HL-60 (cell line): ENCODE measurements at places on chromosomes 16 and 17.

DNA sequence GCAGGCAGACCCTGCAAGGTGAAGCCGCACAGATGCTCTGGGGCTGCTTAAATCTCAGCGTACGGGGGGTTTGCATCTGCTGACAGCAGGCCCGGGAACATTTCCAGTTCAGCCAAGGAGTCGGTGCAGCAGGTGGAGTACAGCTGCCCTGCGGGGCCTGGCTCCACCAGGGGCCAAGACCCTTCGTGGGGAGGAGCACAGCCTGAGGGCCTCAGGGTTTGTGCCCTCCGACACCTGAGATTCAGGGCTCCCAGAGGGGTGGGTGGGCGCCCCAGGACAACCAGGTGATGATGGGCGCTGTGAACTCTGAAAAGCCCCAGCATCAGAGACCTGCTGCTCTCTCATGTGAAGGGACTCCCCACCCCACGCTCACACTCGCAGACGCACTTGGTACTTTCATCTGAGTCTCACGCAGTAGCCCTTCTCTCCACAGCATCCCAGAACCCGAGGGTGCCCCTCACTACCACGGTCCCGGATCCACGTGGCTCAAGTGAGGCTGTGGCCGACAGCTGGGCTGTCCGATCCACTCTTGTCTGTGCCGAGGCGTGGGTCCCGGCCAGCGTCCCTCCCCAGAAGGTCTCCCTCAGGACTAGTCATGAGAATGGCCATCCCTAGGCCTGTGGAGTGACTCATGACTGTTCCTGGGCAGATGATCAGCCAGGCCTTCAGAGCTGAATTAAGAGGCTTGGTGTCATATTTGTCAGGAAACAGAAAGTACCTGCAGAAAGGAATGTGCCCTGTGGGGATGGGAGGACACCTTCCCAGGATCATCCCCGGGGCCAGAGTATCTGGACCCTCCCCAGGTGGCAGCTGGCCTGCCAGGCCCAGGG lies 29.6 kb downstream of the ACSF3 start:
- DNase-seq = no peak

- DNase-seq = no peak
Measured at GRCh38 chr16:85680352-85680944, 8.3 kb downstream of the GINS2 start.

GRCh38 chr17:42387661-42388380 lies 421 bp downstream of the STAT3 start:
- peak; percentile 64 for DNase-seq

GRCh38 chr16:8108991-8109509 lies 481.3 kb downstream of the TMEM114 start:
- DNase-seq = no peak

- DNase-seq = no peak
Measured at GRCh38 chr16:56616608-56617211, 8.3 kb downstream of the MT2A start.

GRCh38 chr16:52492789-52493357 lies 54.1 kb downstream of the TOX3 start:
- DNase-seq = no peak

- no peak for DNase-seq
Measured at GRCh38 chr16:88504489-88505404, 51.7 kb downstream of the ZFPM1 start.

DNA sequence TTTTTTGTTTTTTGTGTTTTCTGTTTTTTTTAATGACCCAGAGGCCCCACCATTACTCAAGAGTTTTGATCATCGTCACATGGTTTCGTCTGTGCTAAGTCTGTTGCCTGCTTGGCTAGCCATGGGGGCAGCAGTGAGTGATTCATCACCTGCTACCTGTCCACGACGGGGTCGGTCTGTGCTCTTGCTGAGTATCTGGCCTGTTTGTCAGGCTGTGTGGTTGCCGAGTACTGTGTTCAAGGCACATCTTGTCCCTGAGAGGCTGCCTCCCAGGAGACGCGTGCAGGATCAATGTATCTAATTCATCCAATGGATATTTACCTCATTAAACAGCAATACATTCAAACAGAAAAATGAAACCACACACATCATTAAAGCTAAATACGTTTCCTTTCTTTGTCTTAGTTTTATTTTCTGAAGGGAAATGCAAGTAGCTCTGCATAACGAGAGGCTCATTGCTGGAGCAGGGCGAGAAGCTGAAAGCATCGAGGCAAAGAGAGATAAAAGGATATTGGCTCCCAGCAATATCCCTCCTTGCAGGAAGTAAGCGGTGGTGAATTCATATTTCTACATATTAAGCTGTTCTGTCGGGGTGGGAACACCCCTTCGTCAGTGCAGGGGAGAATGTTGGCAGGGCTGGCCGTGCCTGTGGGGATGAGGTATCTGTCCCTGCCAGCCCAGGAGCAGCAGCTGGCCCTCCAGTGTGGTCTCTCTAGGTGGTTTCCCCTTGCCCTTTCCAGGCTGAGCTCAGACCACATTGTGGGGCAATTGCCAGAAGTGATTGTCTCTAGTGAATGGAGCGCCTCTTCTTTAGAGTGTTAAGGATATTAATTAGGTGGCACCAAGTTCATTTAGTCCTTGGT lies 166.2 kb upstream of the ASIC2 start:
- DNase-seq = no peak

DNA sequence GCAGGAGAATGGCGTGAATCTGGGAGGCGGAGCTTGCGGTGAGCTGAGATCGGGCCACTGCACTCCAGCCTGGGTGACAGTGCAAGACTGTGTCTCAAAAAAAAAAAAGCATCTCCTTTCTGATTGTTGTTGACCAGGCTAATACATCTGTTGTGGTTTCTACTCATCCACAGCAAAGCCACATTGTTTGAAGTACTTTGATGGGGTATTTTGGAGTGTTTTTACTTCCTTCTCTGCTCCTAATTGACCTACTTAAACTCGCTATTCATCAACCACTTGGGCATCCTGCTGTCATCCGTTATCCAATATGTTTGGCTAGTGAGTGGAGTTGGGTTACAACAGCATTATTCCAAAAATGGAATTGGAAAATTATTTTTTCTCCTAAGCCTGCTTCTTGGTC lies 3.5 kb upstream of the CDC27 start:
- no peak for DNase-seq

GRCh38 chr17:38711792-38712571 lies 6.9 kb downstream of the MLLT6 start:
- no peak for DNase-seq

DNA sequence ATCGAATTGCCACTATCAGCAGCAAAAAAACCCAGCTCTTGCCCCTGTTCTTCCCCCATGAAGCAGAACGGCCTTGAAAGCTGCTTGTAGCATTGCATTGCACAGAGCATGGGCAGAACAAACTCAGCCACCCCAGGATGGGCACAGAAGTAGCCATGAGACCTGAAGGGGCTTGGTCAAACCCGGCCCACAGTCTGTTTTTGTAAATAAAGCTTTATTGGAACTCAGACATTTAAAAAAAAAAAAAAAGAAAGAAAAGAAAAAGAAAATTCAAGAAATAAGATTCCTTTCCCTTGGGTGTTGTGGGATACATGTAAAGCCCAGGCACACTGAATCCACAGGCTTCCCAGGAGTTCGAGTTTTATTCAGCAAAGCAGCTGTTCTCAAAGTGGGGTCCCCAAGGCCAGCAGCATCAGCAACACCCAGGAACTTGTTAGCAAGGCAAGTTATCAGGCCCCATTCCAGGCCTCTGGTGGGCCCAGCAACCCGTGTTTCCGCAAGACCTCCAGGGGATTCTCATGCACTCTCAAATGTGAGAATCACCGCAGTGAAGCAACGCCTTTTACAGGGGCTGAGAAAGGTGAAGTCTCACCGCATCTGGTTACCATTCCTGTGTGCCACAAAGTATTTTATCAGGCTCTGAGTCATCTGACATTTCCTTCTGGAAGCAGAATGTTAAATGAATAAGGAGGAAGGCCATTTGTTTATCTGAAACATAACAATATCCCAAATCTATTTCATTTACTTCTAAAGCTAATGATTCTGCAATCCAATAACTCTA lies 108.2 kb downstream of the SLC39A11 start:
- DNase-seq = no peak

GRCh38 chr17:83036666-83037065 lies 42.7 kb upstream of the METRNL start:
- no peak for DNase-seq

GRCh38 chr16:74455619-74456289 lies 34.5 kb upstream of the CLEC18B start:
- no peak for DNase-seq

DNA sequence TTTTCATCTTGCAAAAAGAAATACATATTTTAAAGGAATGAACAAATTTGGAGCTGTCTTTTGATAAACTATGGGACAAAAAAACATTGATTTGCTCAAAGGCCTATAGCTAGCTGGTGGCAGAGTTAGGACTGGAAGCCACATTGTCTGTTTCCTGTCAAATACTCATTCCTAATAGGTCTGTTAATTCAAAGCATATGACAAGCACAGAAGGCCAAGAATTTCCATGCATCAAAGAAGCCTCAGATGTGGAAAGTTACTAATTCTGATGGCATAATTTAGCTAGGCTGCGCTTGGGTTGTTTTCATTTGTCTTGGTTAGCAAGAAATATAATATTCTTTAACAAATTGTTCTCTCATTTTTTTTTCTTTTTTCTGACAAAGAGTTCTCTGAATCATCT lies 98.0 kb downstream of the CDK5R1 start:
- DNase-seq = no peak

GRCh38 chr16:17470908-17471718 lies at the start of gene XYLT1:
TSS of gene XYLT1 (minus strand) at chr16:17470960. CDS start at chr16:17470796, 164 bp downstream.
- DNase-seq = peak; percentile 37

DNA sequence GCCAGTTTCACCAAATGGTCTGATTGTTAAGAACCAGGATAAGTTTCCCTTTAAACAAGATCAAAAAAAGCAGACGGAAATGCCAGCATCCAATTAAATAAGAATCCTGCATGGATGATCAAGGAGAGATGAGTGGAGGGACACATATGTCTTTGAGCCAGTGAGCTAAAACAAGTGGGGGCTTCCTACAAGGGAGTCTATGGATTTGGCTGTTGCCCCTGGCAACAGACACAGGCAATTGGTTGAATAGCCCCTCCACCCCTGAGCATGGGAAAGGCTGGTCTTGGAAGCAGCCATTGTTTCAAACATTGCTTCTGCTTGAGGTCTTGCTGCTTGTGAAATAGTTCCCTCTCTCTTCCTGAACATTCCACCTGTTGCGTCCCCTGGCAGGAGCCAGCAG lies 374.7 kb upstream of the ERCC4 start:
- DNase-seq = no peak

- no peak for DNase-seq
Measured at GRCh38 chr16:30996324-30996984, 11.4 kb downstream of the HSD3B7 start.

DNA sequence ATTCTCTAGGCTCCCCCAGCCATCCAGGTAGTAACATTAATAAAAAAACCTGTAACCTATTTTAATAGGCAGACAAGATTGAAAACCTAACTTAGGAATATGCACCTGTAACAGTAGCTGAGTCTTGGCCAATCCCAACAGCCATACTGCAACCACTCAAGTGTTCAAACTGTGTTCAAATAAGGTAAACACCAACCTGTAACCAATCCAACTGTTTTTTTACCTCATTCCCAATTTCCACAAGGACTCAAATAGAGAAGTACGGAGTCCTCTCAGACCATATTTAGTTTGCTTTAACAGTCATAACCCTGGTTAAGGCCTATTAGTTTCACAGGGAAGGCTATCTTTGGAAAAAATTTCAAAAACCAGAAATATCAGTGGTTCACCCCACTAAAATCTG lies 40.4 kb upstream of the NOS2 start:
- no peak for DNase-seq
